Ureter (tissue), 1 donor: ENCODE measurements at places on chromosomes 1 and 21.

DNA sequence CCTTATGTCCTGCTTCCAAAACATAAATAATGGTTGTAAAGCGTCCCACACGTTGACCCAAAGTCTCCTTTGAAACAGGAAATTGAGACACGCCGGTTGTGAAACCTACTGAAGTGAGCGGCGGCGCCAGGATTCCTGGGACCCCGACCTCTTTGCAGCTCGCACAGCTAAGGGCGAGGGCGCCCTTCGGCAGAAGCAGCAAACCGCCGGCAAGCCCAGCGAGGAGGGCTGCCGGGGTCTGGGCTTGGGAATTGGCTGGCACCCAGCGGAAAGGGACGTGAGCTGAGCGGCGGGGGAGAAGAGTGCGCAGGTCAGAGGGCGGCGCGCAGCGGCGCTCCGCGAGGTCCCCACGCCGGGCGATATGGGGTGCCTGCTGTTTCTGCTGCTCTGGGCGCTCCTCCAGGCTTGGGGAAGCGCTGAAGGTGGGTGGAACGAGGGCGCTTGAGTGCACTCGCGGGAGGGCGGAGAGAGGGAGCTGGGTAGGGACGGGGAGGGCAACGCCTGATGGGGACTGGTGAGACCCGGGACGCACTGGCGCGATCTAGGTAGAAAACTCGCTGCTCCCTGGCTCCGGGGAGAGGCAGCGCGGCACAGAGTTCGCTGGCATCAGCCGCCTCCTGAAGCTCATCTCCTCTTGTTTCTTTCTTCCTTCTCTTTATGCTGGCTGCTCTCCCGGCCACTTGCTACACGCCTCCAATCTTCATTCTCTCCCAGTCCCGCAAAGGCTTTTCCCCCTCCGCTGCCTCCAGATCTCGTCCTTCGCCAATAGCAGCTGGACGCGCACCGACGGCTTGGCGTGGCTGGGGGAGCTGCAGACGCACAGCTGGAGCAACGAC, at the start of gene CD1D:
TSS of gene CD1D (plus strand) at position 155 of the 836 bp plus-strand sequence. CDS start at position 362, 207 bp downstream.
- no peak for DNase-seq

DNA sequence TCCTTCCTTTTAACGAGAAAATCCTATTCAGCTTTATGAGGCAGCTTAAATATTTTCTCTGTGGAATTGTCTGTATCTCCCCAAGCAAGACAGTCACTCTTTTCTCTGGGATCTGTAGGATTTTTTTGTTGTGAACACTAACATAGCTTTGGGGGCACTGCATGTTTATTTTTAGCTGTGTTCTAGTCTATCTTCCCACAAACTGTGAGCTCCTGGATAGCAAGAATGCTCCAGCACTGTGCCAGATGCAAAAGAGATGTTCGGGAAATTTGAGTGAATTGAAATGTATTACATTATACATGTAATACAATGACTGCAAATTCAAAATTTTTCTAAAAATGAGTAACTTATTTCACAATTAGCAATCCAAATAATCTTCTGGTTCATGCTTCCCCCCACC, 282.2 kb downstream of the PLPP3 start:
- DNase-seq, result no peak

DNA sequence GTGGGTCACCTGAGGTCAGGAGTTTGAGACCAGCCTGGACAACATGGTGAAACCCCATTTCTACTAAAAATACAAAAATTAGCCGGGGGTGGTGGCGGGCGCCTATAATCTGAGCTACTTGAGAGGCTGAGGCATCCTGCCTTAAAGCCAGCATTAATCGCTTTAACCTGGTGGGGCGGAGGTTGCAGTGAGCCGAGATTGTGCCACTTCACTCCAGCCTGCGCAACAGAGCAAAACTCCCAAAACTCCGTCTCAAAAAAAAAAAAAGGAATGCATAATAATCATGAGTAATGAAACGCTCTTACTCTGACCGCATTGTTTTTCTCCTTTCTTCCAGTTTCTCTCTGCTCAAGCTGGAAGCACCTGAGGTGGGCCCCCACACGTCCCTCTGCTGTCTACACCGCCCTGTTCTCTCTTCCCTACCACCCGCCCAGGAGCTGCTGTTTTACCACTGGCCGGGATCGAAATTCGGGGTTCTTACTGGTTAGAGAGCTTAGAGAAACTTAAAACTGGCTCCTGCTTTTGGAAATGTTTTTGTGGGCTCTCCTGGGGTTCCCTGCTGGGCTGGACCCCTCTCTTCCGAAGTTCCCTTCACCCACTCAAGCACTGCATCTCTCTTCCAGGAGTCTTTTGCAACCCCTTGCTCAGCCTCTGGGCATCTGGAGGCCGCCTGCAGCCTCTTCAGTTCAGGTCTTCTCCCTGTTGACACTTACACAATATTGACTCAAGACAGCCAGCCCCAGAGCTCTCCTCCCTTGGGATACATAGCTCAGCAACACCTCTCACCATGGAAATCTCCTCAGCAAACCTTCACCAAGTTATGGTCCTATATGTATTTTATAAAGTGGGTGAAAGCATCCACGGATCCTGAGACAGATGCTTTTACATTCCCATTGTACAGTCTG, 62.5 kb downstream of the FAM163A start:
- no peak for DNase-seq

DNA sequence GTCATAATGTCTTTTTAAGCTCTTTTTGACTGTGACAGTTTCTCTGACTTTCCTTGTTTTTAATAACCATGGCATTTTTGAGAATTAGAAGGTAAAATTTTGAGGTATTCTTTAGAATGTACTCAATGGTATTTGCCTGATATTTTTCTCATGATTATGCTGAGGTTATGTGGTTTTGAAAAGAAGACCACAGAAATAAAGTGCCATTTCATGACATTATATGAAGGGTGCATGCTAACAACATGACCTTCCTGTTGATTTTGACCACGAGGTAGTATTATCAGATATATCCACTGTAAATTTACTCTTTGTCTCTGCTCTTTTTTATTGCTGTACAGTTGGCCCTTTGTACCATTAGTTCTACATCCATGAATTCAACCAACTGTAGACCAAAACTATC, 1418.5 kb downstream of the PLA2G4A start:
- DNase-seq, result no peak

- DNase-seq, result no peak
These were observed 61.4 kb upstream of the TARBP1 start for GRCh38 chr1:234540404-234540762.

- DNase-seq, result no peak
These were observed 21.1 kb upstream of the EPHB2 start for GRCh38 chr1:22689505-22689904.

- DNase-seq, result no peak
These were observed 29.5 kb upstream of the ABCG1 start for GRCh38 chr21:42189431-42189830.

- DNase-seq, result peak; percentile 60
These were observed 38.1 kb downstream of the TNFRSF9 start for GRCh38 chr1:7902478-7903085.

DNA sequence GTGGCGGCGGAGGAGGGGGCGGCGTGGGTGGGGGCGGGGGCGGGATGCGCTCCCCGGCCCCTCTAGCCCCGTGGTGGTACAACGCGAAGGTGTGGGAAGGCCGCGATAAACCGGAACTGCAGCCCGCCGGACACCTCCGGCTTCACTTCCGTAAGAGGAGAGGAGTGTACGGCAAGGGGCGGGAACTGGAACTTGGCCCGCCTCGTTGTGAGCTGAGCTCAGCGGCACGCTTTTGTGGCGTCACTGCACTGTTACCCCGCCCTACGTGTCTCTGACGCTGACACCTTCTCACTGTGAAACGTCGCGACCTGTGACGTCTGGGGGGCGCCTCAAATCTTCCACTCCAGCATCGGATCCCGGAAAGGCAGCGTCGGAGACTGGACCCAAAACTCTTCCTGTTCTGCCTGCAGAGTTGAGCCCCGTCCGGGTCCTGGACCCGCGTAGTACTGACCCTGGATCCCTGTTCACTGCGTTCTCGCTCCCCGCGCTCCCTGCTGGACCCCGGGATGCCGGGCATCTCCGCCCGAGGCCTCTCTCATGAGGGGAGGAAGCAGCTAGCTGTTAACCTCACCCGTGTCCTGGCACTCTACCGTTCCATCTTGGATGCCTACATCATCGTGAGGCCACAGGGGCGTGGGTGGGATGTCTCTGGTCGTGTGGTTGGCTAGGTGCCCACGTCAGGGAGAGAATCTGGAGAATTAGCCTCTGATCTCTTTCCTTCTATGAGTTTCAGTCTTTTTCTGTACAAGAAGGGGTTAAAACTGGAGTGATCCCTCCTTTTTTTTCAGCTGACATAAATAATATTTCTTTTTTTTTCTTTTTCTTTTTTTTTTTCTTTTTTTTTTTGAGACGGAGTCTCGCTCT, at the start of gene ISG20L2:
TSS of gene ISG20L2 (minus strand) at position 168 of the 864 bp plus-strand sequence. CDS start 1,114 bp downstream, outside the sequence.
- DNase-seq, result peak; percentile 97

DNA sequence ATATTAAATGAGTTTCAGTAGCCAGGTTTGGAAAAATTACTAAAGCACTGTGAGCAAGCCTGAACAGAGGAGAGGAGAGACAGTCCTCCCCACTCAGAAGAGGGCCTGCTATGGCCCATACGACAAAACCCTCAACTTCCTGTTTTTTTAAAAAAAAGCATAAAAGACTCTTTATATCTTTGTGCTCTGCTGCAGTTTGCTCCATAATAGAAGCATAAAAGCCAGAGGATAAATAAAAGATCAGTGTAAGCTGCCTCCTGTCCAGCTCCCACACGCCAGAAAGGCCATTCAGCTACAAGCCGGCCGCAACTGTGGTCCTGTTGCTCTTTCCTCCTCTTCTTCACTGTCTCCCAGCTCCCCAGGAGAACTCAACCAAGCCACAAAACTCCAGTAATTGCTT, 37.8 kb downstream of the NID1 start:
- DNase-seq, result no peak

DNA sequence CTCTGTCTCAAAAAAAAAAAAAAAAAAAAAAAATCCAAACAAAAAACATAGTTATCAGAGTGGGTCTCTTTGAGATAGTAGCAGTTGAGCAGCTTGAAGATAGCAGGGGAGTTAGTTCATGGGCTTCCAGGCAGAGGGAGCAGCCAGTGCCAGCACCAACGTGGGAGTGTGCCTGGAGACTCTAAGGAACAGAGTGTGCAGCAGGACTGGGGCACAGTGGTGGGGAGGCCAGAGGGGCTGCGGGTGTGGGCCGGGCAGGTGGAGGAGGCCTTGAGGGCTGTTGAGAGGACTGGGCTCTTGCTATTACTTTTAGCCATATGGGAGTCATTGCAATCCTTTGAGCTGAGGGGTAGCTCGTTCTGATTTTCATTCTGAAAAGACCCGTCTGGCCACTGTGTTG, 63.8 kb downstream of the RYR2 start:
- no peak for DNase-seq

DNA sequence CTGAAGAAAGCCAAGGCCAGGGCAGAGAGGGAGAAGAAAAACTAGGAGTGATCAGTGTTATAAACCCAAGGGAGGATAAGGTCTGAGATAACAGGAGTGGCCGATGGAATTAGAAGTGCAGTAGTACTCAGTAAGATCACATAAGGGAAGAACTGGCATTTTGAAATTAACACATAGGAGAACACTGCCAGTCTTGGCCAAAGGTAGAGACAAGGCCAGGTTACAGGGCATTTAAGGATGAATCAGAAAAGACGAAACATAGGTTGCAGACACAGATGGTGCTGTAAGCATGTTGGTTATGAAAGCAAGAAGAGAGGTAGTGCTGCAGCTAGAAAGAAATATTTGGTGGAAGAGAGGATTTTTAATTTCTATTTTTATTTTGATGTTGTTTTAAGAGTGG, 278.9 kb upstream of the SNX7 start:
- DNase-seq, result no peak

DNA sequence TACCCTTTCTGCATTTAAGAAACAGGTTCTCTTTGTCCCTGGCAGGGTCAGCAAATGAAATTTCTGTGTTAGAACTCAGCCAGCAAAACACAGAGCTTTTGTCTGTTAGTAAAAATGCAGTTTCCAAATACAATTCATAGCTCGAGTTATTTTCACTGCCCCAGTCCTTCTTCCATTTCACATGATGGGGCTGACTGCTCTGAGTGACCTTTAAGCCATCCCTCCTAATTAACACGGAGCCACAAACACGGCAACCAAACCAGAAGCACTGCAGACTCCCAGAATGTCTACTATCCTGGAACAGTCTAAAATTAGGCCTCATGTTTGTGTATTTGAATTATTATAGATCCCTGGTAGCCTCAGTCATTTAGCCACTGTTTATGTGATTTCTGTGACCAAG, 99.1 kb upstream of the RGS4 start:
- DNase-seq, result no peak

GRCh38 chr1:229075716-229076115, 195.2 kb upstream of the RAB4A start:
- DNase-seq, result no peak

DNA sequence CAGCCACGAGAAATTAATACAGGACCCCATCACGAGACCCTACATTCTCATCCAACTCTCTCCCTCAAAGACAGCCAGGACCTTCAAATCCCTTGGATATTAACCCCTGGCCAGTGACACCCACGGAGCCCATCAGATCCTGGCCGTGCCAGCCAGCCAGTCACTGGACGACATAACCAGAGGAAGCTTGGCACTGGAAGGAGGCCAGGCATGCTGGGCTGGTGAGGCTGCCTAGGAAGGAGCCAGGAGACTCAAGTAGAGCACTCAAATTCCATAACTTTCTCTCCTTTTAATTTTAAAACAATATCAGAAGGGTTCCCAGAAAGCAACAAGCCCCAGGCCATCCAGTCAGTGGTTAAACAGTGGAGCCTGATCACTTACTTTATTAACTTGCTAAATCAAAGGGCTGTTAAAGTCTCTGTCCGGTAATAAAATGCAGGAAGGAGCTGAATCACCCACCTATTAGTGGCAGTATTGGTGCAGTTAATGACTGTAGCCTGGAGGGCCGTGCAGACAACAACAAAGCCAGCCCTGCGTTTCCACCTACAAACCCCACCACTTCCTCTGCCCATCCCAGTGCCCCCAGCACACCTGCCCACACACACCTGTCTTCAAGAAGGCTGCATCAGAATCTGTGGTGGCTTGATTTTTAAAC, 78.0 kb downstream of the HIVEP3 start:
- no peak for DNase-seq

GRCh38 chr21:44874497-44875315, 1.2 kb upstream of the PTTG1IP start:
- DNase-seq, result peak; percentile 69

DNA sequence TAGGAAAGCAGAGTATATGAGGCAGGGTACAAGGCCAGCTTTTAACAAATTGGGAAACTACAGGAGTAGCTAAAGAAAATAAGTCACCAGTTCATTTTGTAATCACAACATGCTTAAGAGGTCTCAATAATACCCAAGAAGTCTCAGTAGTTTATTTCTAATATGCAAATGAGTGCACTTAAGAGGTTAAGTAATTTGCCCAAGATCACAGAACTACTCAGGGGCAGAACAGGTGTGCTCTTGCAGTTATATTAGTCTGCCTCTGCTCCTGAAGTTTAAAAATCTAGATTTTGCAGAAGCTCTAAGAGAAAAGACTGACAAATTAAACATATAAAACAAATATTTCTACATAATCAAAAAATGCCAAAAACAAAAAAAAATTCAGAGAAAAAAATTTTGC, 6.9 kb downstream of the EPS15 start:
- no peak for DNase-seq

- DNase-seq, result no peak
These were observed 19.0 kb downstream of the YTHDF2 start for GRCh38 chr1:28755701-28756100.
